CD4-positive, alpha-beta T cell treated with Interferon alpha-2 for 1 hour (primary cell): ENCODE measurements at places on chromosomes 12 and 14.

DNA sequence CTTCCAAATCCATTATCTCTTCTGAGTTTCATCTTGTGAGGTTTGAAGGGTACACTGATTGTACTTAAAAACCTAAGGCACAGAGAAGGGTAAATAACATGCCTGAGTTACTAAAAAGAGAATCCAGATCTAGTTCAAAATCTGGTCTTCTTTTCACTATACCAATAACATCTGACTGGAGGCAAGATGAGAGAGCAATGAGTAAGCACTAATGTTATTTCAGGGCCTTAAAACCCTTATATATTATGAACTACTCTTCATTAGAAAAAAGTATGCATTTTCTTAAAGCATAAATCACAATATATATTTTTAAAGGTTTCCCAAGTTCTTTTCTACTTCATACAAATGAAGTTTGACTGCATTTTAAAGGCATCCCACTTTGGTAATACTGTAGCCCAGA, 60.2 kb downstream of the GXYLT1 start:
- no peak for DNase-seq

GRCh38 chr12:79317179-79317847, 373.5 kb downstream of the PAWR start:
- no peak for DNase-seq

- no peak for DNase-seq
These were observed 362.3 kb downstream of the NAV3 start for GRCh38 chr12:78192979-78193378.

GRCh38 chr12:95424271-95424994, 49.5 kb upstream of the METAP2 start:
- no peak for DNase-seq

DNA sequence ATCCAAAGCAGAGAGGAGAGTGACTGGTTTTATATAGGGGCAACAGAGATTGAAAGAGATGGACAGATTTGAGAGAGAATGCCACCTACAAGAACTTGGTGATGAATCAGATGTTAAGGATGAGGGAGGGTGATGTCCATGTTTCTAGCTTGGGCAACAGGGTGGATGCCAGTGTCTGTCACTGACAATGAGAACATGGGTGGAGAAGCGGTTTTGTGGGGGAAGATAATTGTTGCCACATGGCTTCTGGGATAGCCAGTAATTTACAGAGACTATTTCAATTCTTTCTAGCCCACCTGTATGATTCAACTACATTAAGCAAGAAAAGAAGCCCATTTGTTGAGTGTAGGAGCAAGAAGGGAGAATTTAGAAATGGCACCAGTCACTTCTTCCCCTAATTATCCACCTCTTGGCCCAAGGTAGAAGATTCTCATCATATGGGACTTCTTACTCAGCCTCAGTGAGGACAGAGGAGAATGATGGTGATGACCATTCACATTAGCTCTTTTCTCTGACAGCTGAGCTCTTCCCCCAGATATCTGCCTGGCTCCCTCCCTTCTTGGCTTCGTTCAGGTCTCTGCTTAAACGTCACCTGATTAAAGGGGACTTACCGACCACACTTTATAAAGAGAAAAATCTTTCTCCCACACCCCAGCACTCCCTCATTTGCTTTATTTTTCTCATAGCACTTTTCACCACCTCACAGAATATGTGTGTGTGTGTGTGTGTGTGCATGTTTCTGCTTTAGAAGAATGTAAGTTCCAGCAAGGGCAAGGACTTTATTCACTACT, 117.8 kb downstream of the DUSP6 start:
- no peak for DNase-seq
